ENCODE measurements at places on chromosomes 1 and 21.
A peak's percentile ranks its signal among the peaks of the same experiment; 100 is the strongest.

GRCh38 chr1:157367091-157367739, 185.1 kb downstream of the FCRL5 start:
- no peak for DNase-seq

GRCh38 chr1:24308365-24309015, 10.7 kb upstream of the GRHL3 start:
- peak; percentile 79 for DNase-seq

GRCh38 chr1:89451011-89451410, 73.6 kb upstream of the LRRC8B start:
- DNase-seq: no peak

DNA sequence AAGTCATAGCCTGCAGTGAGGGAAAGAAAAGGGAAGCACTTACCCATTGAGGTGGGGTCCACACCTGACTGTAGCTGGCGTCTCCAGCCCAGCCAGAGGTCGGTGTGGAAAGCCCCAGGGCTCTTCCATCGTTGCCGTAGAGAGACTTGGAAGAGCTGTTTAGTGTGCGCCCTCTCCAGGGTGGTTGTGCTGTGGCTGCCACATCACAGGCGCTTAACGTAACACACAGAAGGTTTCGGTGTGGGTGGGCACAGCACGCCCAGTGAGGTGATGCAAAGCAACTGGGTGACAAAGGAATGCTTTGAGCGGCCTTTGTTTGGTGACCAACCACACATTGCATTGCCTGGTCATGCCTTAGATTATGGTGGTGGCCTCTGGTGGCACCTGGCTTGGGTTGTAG, 36.8 kb upstream of the KIF1B start:
- DNase-seq: peak; percentile 24

DNA sequence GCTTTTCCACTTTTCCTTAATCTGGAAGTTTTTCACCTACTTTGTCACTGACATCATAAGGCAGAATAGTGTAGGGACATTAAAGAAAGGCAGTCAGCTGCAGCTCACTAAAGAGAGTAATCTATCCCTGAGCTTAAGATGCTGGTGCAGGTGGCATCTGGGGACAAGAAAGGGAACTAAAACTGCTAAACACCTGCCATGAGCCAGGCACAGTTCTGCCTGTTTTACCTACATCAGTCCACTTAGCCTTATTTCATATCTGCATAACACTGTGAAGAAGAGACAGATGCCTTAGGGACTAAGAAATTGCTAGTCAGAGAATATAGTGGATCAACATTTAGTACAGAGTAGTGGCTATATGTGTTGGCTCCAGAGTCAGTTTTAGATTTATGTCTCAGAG, 88.1 kb downstream of the GPATCH2 start:
- no peak for DNase-seq

DNA sequence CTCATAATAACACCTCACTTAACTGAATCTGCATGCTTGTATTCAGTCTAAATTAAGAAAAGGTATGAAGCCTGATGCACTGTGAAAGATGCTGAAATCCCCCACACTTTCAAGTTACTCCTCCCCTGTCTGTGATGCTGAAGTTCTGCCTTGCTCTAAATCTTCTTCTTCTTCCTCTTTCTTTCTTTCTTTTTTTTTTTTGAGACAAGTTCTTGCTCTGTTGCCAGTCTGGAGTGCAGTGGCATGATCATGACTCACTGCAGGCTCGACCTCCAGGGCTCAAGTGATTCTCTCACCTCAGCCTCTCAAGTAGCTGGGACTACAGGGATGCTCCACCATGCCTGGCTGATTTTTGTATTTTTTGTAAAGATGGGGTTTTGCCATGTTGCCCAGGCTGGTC, 231.0 kb upstream of the B3GALT2 start:
- no peak for DNase-seq

- DNase-seq: no peak
Observed at GRCh38 chr1:152067929-152068328, 20.9 kb downstream of the TCHHL1 start.

GRCh38 chr21:46254208-46254975, 25.8 kb upstream of the LSS start:
- DNase-seq: no peak

- no peak for DNase-seq
Observed at GRCh38 chr1:229195246-229195645, 75.7 kb upstream of the RAB4A start.

- DNase-seq: no peak
Observed at GRCh38 chr1:86778569-86779239, 74.3 kb downstream of the SH3GLB1 start.

GRCh38 chr1:212161231-212161781, 123.9 kb upstream of the PPP2R5A start:
- no peak for DNase-seq

DNA sequence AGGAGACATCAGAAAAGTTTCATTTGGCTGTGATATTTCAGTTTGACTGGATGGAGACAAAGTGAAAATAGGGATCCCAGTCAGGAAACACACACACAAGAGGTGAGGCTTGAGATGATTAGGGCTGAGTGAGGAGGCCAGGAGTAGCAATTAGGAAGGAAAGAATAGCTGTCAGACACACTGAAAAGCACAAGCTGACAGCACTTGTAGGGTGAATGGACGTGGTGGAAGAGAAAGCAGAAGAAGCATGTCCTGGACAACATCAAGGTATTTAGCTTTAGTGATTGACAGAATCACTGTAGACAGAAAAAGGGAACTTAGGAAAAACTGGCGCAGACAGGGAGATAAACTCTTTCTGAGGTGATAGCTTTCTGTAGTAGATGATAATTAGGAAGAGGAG, 347.7 kb downstream of the TGFB2 start:
- DNase-seq: no peak

DNA sequence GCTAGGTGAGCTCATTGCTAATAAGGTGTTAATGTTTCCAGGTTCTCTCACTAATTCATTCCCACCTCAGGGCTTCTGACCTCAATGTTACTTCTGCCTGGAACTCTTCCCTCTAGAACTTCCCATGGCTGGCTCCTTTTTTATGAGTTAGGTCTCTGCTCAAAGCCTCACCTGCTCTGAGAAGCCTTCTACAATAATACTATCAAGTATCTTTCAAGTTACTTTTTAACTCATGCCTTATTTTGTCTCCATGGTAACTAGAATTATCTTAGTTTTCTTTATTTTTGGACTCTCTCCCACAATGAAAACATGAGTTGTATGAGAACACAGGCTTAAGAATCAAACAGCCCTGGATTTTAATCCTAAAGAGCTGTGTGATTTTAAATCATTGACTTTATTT, 3.5 kb upstream of the C1orf52 start:
- no peak for DNase-seq

GRCh38 chr1:174850726-174851125, 149.0 kb upstream of the CACYBP start:
- no peak for DNase-seq

Data from H7 (cell line).